Central memory CD4-positive, alpha-beta T cell (primary cell): ENCODE measurements at places on chromosomes 1 and 21.

- DNase-seq: no peak
These were observed 12.1 kb downstream of the EPHA10 start for GRCh38 chr1:37752583-37753471.

DNA sequence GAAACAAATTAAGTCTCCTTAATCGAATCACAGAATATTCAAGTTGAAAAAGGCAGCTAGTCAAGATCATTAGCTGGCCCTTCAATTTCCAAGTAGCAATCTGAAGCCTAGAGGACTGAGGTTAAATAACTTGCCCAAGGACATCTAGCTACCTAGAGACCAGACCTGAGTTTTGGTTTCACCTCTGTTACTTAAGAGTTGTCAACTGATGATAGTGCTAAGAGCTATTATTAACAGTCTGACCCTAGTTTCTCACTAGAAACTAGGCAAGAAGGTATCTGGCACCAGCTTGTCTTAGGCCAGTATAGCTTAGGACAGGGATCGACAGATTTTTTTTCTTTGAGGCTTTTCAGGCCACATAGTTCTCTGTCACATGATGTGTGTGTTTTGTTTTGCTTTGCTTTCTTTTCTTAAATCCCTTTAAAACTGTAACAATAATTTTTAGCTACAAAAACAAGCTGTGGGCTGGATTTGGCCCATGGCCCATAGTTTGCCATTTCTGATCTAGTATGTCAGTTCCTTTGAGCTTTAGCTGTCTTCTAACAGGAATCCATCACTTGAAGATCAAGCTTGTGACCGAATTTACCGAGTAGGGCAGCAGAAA is 23.2 kb downstream of the TRIM45 start:
- DNase-seq: no peak

GRCh38 chr1:108049178-108049819 is 84.3 kb upstream of the VAV3 start:
- DNase-seq: no peak

- DNase-seq: no peak
These were observed 74.0 kb upstream of the CTTNBP2NL start for GRCh38 chr1:112322018-112322417.

DNA sequence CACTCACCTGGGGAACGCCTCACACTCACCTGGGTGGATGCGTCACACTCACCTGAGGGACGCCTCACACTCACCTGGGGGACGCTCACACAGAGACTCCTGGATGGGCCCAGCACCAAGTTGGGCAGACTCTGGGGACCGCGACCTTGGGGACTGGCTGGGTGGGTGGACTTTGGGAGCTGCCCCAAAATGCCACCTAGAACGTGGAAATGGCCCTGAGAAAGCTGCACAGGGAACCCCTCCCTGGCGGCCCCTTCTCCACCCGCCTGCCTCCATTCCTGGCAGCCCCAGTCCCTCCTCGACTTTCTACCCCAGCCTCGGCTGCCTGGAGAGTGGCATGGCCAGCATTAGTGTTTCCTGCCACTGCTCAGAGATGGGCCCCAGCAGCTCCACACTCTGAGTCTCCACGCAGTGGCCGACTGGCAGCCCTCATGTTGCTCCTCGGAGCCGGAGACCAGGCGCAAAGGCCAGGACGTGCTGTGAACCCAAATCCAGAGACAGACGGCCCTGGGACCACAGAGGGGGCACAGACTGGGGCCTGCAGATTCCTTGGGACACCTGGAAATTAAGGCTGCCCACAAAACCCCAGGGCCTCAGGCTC is 46.5 kb upstream of the ACTRT2 start:
- no peak for DNase-seq

- no peak for DNase-seq
These were observed 77.9 kb upstream of the KCNJ15 start for GRCh38 chr21:38178653-38179470.

DNA sequence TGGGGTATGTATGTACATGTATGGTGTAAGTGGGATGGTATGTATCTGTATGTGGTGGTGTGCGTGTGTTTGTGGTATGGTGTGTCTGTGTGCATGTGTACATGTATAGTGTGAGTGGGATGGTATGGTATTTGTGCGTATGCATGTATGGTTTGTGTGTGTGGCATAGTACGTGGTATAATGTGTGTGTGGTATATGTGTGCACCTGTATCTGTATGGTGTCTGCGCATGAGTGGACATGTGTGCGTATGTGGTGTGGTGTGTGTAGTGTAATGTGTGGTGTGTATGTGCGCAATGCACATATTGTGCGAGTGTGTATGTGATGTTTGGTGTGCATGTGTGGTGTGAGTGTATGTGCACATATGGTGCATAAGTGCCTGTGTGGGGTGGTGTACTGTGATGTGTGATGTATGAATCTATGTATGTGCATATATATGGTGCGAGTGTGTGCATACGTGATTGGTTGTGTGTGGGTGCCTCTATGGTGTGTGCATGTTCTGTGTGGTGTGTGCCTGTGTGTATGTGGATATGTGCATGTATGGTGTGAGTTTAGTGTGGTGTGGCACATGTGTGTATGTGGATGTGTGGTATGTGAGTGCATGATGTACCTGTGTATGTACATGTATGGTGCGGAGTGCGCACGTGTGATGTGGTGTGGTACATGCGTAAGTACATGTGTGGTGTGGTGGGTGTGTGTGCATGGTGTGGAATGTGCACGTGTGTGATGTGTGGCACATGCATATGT is 38.8 kb downstream of the WDR4 start:
- DNase-seq: no peak

DNA sequence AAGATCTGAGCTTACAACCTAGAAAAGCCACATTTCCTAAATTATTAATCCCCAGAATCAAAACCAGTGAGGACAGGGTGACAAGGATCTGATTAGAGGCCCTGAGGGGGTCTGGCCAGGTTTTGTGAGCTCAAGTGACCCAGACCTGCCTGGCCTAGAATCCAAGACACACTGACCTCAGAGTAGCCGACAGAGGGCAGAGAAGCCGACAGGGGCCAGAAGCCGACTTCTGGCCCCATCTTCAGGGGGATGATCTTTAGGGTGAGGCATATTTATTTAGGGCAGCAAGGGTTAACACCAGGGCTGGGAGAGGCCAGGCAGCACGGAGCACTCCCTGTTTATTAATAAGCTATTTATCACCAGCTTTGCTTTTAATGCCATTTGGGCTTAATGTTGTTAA is 45.3 kb downstream of the CASZ1 start:
- DNase-seq: no peak

DNA sequence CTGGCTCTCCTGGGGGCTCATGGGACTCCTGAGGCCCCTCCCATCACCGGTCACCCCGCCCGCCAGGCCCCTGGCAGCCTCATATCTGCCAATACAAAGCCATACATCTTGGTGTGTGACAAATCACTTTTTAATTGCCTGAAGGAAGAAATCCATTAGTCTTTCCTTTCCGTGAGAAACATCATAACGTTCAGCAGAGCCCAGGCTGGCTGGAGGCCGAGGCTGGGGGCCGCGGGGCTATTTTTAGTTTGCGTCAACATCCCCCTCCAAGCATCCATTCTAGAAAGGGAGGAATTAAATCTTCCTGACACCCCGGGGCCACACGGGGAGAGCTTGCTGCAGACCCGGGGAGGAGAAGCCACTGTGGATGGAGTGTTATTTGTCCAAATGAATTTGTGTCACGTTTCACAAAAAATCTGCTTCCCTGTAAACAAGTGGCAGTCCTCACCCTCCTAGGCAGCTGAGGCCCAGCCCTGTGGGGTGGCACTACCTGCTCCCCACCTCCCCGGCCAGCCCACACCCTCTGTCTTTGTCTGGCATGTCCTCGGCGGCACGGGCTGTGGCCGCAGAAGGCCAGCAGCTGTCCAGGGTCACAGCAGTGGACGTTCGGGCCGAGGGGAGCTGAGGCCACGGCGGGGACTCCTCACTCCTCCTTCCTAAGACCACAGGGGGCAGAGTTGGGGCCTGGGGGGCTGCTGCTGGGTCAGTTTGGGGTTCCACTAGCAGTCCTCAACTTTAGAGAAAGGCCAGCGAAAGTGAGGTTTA is 236.9 kb upstream of the VAMP3 start:
- DNase-seq: no peak

DNA sequence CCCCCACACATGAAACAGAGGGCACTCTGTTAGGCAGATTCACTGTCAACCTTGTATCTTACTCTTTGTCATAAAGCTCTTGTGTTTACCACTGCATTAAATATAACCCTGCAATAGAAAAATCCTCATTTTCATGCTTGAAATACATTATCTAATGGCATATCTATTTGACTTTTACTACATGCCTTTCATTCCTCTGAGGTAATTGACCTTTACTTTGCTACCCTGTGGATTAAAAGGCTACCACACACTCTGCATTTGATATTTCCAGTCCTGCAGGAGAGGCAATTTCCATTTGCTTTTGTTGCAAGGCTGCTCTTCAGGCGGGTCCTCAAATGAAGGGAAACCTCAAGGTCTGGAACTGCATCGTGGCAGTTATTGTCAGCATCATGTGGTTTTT is 238.0 kb downstream of the NTNG1 start:
- no peak for DNase-seq

DNA sequence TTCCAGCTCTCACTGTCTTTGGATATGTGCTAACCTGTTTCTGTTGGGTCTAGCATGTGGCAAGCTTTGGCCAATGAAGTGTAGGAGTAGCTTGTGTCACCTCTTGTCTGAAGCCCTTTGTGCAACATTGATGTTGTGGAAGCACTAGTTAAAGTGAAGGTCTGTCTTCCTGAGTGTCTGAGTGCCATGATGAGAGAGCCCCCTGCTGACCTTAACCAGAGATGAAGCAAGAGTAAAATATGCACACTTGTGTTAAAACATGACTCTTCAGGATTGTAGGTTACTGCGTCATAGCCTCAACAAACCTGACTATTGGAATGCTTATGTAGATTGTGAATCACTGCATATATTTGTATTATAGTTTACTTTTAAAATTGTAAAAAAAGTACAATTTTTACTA is 103.7 kb downstream of the NCAM2 start:
- no peak for DNase-seq

DNA sequence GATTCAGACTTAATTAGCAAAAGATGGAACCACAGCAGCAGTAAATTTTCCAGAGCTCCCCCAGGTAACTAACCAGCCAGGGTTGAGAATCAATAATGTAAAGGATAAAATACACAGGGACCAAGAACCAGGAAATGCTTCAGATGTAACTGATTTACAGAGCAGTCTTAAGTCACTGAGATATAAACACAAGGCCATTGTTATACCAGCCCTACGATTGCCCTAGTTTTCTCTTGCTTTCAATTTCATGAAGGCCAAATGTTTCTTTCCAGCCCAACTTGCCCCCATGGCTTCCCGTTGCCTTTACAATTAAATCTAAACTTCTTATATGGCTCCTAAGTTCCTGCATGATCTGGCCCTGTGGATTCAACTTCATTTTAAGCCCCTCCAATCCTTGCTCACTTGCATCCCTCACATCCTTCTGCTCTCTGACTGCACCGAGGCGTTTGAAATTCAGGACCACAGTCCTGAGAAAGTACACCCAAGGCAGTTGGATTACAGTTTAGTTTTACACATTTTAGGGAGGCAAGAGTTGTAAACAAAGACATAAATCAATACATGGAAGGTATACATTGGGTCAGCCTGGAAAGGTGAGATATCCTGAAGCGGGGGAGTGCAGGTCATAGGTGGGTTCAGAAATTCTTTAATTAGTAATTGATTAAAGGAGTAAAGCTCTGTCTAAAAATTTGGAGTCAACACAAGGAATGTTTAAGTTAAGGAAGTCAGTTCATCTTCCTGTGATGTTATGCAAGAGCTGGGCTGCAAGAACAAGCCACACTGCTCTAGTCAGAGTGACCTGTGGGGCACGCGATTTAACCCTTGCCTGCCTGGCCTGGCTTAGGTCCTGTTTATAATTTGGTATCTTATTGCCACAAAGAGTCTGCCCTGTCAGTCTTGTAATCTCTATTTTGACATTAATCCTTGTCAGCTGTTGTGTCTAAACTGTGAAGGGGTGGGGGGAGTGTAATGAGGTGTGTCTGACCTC is 69.9 kb upstream of the COG2 start:
- no peak for DNase-seq
